ENCODE measurements at places on chromosomes 3 and 15.

DNA sequence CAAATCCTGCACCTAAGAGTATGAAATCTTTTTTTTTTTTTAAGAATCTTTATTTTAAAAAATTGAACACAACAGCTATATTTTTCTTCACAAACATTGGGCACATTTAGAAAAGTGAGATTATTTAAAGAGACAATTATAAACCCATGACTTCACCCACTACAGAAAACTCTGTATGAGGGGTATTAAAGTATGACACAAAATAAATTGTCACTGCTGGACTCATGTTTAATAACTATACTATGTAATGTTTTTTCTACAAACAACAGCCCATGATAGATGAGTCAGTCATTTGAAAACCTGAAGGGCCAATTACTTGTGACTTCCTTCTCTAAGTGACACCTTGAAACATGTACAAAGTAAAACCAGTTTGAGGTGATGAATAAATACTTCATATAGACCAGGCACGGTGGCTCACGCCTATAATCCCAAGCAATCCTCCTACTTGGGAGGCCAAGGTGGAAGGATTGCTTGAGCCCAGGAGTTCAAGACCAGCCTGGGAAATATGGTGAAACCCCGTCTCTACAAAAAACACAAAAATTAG, 36.0 kb downstream of the AQR start:
- no peak for DNase-seq

GRCh38 chr3:155281912-155282311, 11.6 kb downstream of the STRIT1 start:
- no peak for DNase-seq

GRCh38 chr3:95387242-95388021, 1324.6 kb downstream of the NSUN3 start:
- no peak for DNase-seq

DNA sequence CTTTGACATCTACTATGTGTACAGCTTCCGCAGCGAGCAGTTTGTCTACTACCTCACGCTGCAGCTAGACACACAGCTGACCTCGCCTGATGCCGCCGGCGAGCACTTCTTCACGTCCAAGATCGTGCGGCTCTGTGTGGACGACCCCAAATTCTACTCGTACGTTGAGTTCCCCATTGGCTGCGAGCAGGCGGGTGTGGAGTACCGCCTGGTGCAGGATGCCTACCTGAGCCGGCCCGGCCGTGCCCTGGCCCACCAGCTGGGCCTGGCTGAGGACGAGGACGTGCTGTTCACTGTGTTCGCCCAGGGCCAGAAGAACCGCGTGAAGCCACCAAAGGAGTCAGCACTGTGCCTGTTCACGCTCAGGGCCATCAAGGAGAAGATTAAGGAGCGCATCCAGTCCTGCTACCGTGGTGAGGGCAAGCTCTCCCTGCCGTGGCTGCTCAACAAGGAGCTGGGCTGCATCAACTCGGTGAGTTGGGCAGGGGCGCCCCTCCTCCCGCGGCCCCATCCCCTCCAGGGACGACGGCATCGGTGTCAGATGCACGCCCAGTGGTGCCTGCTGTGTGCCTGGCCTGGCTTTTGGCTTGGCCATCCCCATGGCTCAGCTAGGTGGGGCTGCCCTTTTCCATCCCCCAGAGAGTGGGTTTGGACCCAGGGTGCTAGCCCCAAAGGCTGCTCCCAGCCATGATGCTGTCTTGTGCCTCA, 6.6 kb downstream of the PLXNA1 start:
- no peak for DNase-seq

- no peak for DNase-seq
These were observed 20.5 kb downstream of the SLC35A5 start for GRCh38 chr3:112582244-112582874.

GRCh38 chr15:42163947-42164550, 7.6 kb upstream of the PLA2G4F start:
- no peak for DNase-seq

DNA sequence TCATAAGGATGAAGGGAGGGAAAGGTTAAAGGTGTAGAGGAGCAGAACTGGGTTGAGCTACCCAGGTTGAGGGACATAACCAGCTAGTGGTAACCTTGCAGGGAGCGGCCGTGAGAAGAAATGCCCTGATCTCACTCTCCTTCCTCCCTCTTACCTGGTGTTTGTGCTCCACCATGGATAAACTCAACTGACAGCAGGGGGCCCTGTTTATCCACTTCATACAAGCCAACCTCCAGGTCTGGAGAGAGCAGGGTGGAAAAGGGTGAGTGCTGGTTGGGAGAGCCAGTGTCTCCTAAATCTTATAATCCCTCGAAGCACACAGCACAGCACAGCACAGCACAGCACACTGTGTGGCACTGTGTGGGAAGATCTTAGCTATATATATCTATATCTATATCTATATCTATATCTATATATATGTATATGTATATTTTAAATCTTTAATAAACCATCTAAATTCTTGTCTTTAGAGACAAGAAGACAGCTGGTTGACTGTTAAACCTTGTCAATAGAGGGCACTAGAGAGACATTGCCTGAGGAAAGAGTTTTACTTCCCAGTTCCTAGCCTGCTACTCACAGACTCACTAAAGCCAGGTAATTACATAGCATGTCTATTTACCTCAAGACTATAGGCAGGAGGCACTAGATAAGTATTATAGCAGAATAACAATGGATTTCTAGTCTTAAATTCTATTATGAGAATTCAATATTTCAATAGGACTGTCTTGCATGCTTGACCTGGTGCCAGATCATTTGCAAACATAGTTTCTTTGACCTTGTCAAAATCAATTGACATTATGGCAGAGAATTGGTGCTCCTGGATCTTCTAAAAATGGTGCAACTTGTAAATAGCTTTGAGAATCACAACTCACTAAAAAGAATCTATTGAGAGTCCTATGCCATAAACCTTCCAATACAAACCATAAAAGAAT, 21.7 kb upstream of the FMN1 start:
- DNase-seq: peak; percentile 38

GRCh38 chr3:79973482-79973881, 205.7 kb upstream of the ROBO1 start:
- DNase-seq: no peak

GRCh38 chr3:41592753-41593510, 369.0 kb downstream of the ULK4 start:
- DNase-seq: no peak

DNA sequence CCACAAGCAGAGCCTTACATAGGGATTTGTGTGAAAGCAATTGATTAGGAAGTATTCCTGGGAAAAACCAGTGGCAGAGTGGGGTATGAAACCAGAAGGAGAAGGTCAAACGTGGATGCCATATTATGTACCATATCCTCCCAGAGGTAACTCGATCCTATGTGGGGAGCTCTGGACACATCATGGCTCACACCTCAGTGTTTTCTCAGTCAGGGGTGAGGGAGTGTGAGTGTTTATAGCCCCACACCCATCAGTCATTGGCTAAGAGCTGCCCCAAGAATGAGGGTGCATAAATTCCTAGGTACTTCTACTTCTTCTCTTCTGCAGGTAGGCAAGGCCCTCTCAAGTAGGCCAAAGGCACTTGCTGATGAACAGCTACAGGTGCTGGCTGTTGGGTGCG, 28.2 kb upstream of the PDZRN3 start:
- DNase-seq: no peak

- DNase-seq: no peak
These were observed 64.5 kb downstream of the PLD1 start for GRCh38 chr3:171745577-171746319.

- no peak for DNase-seq
These were observed 43.8 kb upstream of the MYRIP start for GRCh38 chr3:39765575-39765974.

DNA sequence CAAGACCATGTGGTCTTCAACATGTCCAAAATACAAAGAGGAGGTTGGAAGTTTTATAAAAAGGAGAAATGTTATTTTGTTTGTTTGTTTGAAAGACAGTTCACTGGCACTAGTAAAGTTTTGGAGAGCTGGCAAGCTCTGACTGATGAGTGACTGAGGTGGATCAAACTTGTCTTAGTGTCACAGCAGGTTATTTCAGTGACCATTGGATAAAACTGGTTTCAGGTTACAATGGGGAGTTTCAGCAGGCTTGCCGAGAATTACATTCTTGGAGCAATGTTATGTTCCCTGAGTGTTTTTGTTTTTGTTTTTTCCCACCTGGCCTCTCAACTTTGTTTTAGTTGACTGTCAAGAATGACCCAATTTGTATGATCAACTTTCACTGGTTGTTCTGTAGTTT, 414.5 kb upstream of the ARHGEF26 start:
- DNase-seq: no peak

- DNase-seq: no peak
These were observed 33.9 kb upstream of the TOPBP1 start for GRCh38 chr3:133695560-133696171.

DNA sequence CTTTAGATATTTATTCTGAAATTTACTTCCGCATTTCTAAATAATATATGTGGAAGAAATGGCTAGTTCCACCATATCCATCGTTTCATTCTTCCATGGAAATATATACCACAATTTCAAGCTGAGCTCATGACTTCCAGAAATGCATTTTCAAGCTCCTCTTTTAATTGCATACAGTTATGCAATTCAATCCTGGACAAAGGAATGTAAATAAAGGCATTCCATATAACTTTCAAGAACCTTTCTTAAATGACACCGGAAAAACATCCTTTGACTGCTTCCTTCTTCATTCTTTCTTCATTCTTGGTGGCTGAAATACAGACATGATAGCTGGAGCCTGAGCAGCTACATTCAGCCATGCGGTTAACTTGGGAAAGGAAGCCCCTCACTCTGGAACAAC, 185.2 kb upstream of the GADL1 start:
- DNase-seq: no peak

- no peak for DNase-seq
These were observed 25.0 kb upstream of the GP9 start for GRCh38 chr3:129035360-129036221.

- no peak for DNase-seq
These were observed 76.6 kb upstream of the PIAS1 start for GRCh38 chr15:67977414-67978089.

DNA sequence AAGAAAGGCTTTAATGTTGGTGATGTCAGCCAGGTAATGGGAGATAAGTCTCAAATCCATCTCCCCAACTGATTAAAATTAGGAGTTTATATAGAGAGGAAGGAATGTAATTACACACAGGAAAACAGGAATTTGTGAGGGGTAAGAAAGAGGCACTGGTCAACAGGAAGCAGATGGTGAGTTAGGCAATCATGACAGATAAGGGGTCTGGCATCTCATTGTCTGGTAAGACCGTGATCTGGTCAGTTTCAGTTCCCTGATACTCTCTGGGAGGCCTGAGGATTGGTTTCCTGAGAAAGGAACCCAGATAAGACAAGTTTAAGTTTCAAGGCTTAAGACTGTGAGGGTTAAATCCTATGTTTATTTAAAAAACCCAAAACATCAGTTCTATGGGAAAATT, 414.7 kb upstream of the ARRDC4 start:
- DNase-seq: no peak

GRCh38 chr3:130509008-130509407, 8.0 kb upstream of the COL6A6 start:
- no peak for DNase-seq

- DNase-seq: no peak
These were observed 152.2 kb downstream of the CHDH start for GRCh38 chr3:53694046-53694445.

DNA sequence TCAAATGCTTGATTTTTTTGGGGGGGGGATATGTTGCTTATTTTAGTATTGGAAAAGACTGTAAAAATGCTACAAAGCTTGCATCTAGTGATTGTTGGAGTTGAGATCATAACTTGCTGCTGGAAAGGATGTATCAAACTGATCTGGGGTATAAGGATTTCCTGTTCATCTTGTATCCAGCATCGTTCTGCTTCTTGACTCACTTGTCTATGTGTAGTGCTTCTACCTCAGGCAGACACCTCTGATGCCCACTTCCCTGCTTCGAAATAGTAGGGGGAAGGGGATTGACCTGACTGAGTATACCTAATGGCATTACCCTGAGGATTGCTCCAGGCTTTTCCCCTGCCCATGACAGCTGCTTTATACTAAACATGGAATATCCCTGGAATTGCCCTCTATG, 42.7 kb downstream of the STT3B start:
- DNase-seq: no peak

GRCh38 chr3:9416139-9416780, 18.8 kb downstream of the SETD5 start:
- DNase-seq: no peak

- DNase-seq: no peak
These were observed 316.5 kb upstream of the ROBO2 start for GRCh38 chr3:76723366-76723765.

DNA sequence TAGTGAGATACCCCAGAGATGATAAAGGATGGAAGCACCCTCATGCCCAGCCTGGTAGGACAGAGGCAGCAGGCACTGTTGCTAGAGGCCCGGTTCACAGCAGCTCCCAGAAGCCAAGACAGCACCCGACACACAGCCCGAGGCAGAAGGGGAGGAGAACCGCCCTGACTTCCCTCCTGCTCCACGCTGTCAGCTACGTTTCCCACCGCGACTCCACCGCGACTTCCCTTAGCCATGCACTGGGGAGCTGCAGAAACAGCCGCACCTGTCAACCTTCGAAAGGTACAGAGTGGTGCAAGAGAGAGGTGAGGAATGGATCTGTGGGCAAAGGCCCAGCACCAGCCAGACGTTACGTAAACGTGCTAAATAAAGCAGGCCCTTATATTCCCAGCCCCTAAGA, 529.2 kb downstream of the GABRG3 start:
- no peak for DNase-seq

GRCh38 chr3:185207931-185208746, 45.7 kb downstream of the EHHADH start:
- peak; percentile 59 for DNase-seq

GRCh38 chr3:30012941-30013543, 593.4 kb upstream of the TGFBR2 start:
- DNase-seq: peak; percentile 18

DNA sequence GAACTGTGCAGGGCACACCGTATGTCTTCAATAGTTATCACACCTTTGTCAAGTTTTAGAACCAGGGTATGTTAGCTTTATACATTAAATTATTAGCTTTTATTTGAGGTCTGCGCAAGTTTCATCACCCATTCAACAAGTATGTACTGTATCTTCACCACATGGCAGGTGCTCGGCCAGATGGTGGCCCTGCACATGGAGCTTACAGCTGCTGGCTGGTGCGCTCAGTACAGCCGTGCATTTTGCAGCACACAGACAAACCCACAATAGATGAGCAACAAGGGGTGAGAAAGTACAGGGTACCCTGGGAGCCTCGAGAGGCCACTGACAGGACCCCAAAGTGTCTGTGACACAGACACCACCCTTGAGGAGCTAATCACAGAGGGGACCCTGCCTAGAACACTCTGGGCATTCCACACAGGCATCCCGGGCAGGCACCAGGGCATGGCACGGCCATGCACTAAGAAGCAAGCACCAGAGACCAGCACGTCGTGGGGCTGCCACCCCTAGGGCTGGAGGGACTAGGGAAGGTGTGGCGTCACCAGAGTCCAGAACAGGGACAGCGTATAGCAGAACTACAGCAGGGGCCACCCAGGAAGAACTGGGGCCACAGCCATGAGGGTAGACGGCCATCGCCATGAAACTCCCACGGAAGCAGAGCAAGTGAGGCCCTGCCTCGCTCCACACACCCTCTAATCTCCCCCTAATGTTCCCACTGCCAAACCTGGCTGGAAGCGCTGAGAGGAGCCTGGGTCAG, 27.4 kb downstream of the ZXDC start:
- DNase-seq: no peak
